Right forelimb (tissue), 1 donor: ENCODE measurements at places on chromosomes 11 and 22.

GRCh38 chr22:49124608-49125007 is 703.1 kb downstream of the BRD1 start:
- no peak for DNase-seq

- DNase-seq, result no peak
These were observed 10.5 kb downstream of the GRK2 start for GRCh38 chr11:67276781-67277230.

DNA sequence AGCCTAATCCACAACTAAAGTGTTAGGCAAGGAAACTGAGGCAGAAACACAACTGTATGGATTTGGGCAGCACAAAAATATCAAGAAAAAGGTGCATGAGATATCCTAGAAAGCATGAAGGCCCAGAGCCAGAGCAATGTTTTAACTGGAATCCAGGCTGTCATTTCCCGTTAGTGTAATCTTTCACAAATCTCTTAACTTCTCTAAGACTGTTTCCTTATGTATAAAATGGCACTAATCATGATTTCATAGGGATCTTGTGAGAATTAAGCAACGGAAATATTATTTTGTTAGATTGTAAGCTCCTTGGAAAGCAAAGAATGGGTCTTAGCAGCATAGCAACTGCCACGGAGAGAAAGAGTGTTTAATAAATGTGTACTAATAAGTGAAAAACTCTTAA is 14.7 kb upstream of the SYTL2 start:
- no peak for DNase-seq

DNA sequence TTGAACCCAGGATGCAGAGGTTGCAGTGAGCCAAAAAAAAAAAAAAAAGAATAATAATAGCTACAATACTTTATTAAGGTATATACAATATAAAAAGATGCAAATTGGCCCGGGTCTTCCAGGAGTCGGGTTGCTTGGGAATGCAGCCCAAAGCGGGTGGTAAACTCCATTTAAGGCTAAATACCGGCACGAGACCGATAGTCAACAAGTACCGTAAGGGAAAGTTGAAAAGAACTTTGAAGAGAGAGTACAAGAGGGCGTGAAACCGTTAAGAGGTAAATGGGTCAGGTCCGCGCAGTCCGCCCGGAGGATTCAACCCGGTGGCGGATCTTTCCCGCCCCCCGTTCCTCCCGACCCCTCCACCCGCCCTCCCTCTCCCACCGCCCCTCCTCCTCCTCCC is 143.3 kb downstream of the DLG2 start:
- DNase-seq, result no peak

- DNase-seq, result no peak
These were observed 246.6 kb downstream of the FAM76B start for GRCh38 chr11:95542868-95543551.

DNA sequence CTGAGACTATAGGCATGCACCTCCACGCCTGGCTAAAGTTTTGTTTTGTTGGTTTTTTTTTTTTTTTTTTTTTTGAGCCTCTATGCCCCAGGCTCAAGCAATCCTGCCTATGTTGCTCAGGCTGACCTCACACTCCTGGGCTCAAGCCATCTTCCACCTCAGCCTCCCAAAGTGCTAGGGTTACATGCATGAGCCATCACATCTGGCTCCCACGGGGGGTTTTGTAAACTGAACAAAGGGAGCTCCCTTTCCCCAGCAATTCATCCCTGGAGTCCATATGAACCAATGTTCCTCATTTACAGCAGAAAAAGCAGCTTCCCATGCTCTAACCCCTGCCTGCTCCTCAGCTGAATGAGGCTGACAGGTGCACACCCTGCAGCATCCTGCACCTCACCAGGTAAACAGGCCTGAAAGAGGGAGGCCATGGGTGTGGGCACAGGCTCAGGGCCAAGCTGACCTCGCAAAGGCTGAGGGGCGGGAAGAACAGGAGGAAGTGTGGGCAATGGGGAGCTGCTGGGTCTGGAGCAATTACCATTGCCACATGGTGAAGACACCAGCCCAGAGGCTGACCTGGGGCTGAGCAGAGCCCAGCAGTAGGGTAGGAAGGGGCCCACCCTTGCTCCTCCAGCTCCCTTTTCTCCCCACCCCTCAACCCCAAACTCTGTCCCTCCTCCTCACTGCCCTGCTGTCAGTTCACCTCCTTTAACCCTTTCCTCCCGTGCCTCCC is 58.2 kb downstream of the RBX1 start:
- no peak for DNase-seq

DNA sequence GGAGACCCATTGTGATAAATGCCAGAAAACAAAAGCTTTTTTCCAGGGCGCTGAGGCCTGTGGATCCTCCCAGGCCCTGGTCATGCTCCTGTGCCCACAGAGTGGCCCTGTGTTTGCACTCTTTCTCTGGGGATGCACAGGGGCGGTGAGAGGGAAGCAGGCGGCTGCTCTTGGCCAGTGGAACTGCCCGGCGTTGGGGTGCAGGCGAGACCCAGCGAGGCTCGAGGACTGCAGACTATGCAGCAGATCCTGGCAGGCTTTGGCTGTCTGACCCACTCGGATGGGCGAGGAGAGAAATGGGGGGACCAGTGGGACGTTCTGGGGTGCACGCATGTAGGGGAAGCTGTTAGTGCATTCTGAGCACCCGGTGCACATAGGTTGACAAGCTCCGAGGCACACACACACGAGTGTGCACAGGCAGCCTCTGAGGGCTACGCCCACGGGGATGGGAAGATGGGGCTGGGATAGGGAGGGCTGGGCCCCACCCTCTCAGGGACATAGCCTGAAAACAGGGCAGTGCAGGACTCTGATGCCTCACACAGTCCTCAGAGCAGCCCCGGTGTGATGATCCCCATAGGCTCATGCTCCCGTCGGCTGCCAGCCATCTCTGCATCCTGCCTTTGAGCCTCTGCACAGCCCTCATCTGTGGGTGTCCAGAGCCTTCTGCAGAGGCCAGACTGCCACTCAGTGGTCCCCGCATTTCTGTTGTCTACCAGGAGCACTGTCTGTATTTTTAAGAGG is 1233.5 kb downstream of the BRD1 start:
- no peak for DNase-seq
